ENCODE measurements at places on chromosomes 5 and 9. TPM values are rescaled to one million over a fixed set of nuclear protein-coding genes. Genes with fewer than 3 reads are reported as not detected.

The OGN gene
- not detected for total RNA-seq

The PRSS3 gene
- 8.7 TPM for total RNA-seq

The OR1J2 gene
- total RNA-seq = not detected

The PCDHB3 gene
- 0.02 TPM for total RNA-seq

The LCN2 gene
- 3.4 TPM for total RNA-seq

The RNF180 gene
- total RNA-seq = 0.38 TPM

The MAN2A1 gene
- total RNA-seq = 14.5 TPM

The NFX1 gene
- total RNA-seq = 31.7 TPM

The PAEP gene
- 0.25 TPM for total RNA-seq

The ANKRD31 gene
- total RNA-seq = 0.06 TPM

The CCNG1 gene
- total RNA-seq = 52.0 TPM

The CKMT2 gene
- total RNA-seq = not detected

The CDC20B gene
- total RNA-seq = 0.07 TPM

The SPRY4 gene
- total RNA-seq = 11.4 TPM

The EQTN gene
- total RNA-seq = not detected

The DAPK1 gene
- total RNA-seq = 23.8 TPM

The TSSK1B gene
- not detected for total RNA-seq

The FAF2 gene
- total RNA-seq = 54.7 TPM

The KLF9 gene
- 3.7 TPM for total RNA-seq

The SPATA31C1 gene
- not detected for total RNA-seq

The SYK gene
- total RNA-seq = 0.03 TPM

The SKP1 gene
- 785 TPM for total RNA-seq

The PCDHB7 gene
- total RNA-seq = 0.03 TPM

The NIPBL gene
- total RNA-seq = 11.3 TPM

The TLE1 gene
- 80.1 TPM for total RNA-seq

The ANKRD33B gene
- 10.5 TPM for total RNA-seq

The PCDHGA1 gene
- total RNA-seq = 0.32 TPM

The IRX1 gene
- not detected for total RNA-seq

The BRINP1 gene
- 0.15 TPM for total RNA-seq

The GTF3C5 gene
- 66.6 TPM for total RNA-seq

The C5 gene
- 11.3 TPM for total RNA-seq

Measured in A549 treated with AZD2906 at 1 μM for 4 hours (cell line).